ENCODE measurements at places on chromosomes 7 and 10.

DNA sequence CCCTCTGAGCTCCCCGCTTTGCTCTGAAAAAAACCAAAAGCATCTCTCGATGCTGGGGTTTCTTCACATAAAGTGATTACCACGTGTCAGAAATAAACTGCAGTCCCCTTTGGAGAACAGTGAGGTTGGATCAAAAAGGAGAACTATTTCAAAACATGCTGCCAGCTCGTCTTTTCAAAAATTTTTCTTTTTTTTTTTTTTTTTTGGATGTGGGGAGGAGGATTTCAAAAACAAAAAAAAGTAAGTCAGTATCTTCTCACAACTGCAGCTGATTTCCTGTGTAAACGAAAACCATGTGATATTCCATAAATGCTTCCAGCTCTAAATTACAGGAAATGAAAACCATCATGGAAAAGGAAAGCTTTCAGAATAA, 155.0 kb upstream of the LYZL2 start:
- DNase-seq, result peak; percentile 55

DNA sequence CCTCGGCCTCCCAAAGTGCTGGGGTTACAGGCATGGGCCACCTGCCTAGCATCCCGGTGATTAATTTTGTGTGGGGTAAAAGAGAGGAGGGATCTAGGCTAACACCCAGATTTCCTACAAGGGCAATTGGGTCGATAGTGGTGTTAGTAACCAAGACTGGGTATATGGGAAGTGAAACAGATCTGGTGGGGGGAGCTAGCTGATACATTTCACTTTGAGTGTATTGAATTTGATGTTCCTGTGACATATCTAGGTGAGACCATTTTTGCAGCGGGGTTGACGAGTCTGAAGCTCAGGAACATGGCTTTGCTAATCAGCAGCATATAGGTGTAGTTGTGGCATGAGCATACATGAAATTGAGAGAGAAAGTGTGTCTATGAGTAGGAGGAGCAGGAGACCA, 12.0 kb downstream of the CLCN1 start:
- no peak for DNase-seq

DNA sequence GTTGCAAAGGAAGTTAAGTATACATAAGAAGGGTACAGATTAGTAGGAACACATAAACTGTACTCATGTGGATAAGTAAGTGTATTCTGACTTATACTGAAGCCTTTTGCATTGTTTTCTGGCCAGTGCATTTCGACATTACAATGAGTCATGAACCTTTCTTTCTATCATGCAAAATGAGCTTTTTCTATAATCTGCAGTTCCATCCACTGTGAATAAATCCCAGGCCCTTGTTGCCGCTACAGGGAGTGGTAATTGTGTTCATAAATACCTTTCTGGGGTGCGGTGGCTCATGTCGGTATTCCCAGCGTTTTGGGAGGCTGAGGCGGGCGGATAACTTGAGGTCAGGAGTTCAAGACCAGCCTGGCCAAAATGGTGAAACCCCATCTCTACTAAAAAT, 858.3 kb downstream of the GRM8 start:
- peak; percentile 15 for DNase-seq

- peak; percentile 45 for DNase-seq
Measured at GRCh38 chr7:100130608-100131453, 4.1 kb downstream of the MBLAC1 start.

GRCh38 chr7:95509199-95509598, 23.5 kb downstream of the ASB4 start:
- peak; percentile 94 for DNase-seq

- peak; percentile 23 for DNase-seq
Measured at GRCh38 chr10:15262036-15262713, 93.7 kb upstream of the NMT2 start.

DNA sequence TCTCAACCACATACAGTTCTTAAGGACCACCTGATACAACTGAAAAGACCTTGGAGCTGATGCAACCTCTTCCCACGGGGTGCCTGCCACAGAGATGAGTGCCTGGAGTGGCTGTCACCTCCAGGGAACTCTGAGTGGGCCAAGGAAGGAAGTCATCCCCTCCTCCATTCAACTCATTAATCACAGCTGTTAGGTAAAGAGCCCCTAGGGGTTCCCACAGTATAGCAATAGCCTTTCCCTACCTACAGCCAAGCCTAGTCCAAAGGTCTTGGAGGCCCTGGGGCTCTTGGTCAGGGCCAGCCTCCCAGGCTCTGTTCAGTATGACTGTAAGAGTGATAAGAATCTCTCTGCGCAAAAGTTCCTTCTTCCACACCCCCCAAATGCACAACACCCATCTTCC, 70.4 kb upstream of the NFE2L3 start:
- DNase-seq, result no peak

DNA sequence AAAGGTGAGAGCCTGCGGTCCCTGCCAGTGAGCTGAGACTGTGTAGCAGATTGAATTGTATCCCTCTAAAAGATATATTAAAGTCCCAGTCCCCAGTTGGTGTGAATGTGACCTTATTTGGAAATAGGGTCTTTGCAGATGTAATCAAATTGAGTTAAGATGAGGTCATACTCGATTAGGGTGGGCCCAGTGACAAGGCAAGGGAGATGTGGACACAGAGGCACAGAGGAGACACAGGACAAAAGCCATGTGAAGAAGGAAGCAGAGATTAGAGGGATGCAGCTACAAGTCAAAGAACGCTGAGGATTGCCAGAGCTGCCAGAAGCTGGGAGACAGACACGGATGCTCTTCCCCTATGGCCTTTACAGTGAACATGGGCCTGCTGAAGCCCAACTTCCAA, 104.3 kb downstream of the CLEC2L start:
- DNase-seq, result no peak

GRCh38 chr7:115249080-115249479, 327.2 kb downstream of the MDFIC start:
- peak; percentile 68 for DNase-seq

DNA sequence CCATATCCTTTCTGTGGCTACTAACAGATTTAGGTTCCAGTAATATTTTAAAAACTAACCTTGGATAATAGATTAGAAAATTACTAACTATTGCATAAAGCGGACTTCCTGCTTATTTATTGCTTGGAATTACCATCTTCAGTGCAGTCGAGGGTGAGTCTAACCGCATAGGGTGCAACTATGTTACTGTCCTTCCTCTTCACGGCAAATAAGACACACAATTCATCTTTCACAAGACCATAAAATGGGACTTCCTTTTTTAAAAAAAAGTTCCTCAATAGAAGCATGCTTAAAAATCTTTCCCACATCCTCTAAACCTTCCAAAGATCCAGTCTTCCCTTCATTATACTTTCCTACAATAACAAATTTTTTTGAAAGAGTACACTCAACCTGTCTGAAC, 2.1 kb downstream of the SLC25A40 start:
- no peak for DNase-seq

DNA sequence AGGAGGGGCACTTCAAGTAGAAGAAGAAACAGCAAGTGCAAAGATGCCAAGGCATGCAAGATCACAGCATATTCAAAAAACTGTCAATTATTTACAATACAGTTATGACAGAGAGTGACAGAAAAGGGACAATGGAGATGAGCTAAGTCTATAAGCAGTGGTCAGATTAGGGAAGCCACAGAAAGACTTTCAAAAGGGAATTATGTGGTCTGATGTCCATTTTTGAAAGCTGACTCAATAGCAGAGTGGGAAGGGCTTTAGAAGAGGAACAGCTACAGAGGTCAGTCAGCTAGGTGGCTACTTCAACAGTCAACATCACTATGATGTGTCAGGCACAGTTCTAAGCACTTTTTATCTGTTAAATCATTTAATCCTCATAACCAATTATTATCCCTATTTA, 45.2 kb upstream of the SPOCK2 start:
- DNase-seq, result peak; percentile 84

DNA sequence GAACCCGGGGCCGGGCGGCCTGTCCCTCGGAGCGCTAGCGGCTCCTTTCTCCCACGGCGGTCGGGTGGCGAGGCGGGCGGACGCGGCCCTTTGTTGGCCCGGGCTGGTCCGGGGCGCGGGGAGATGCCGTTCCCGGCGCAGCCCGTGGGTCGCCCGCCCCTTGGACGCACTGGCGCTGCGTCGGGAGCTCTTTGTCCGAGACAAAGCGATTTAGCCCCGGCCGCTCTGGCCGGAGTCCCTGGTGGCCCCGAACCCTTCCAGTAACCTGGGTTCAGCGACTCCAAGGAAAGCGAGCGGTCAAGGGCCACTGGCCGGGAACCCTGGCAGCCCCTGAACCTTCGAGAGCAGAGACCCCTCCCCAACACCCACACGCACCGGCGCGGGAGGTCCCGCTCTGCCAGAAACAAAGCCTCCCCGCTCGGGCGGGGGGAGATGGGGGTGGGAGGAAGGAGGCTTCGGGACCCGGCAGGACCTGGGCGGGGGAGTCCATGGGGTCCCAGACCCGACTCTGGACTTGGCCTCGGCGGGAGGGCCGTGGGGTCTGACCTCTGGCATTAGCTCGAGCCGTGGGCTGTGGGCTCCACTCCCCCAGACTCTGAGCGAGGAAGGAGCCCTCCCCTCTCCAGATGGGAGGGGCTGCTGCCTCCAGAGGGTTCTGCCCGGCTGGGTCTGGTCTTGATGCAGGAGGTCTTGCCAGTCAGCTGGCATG, 836 bp downstream of the DPYSL4 start:
- DNase-seq, result no peak

DNA sequence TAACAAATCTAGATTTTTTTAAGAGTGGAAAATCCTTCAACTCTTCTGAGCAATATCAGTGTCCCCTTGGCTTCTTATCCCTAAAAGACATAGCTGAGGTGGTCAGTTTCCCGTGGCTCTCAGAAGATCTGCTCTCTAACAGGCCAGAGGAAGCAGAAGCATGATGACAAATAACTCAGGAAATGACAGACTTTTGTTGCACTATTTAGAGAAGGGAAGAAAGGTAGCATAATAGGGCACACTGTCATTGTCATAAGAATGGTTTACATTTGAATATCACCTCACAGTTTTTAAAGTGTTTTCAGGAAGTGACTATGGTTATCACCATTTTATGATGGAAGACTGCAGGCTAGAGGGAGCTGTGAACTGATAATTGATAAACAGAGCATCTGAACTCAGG, 33.6 kb upstream of the RAPGEF5 start:
- DNase-seq, result no peak

- no peak for DNase-seq
Measured at GRCh38 chr10:50419756-50420155, 168.4 kb upstream of the ASAH2 start.

- DNase-seq, result no peak
Measured at GRCh38 chr10:51768886-51769465, 69.6 kb upstream of the CSTF2T start.

DNA sequence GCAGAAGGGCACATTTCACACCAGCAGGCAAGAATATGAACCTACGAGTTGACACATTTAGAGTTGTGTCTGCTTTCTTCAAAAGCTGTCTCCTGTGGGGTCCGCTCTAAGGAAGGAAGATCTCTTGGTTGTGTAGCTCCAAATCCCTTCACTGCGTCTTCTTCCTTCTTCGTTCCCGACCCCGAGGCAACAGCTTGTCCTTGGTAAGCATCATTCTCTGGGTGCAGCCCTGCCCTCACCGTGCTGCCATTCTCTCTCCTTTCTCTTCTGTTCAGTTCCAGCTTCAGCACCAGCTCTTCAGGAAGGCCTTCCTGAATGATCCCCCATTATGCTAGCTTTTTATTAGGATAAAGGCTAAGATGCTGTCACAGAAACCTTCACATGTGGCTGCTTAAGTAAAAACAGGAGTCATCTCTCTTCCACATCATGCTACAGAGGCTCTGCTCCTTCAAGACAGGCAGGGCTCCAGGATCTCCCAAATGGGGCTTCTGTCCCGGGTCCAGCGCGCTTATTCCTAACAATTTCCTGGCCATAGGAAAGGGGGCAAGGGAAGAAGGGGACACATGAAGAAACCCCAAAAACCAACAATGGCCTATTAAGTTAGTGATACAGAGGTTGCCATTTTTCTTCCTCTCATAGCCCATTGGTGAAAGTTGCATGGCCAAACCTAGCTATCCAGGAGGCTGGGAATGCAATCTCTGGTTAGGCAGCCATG, 52.2 kb upstream of the SHH start:
- no peak for DNase-seq

DNA sequence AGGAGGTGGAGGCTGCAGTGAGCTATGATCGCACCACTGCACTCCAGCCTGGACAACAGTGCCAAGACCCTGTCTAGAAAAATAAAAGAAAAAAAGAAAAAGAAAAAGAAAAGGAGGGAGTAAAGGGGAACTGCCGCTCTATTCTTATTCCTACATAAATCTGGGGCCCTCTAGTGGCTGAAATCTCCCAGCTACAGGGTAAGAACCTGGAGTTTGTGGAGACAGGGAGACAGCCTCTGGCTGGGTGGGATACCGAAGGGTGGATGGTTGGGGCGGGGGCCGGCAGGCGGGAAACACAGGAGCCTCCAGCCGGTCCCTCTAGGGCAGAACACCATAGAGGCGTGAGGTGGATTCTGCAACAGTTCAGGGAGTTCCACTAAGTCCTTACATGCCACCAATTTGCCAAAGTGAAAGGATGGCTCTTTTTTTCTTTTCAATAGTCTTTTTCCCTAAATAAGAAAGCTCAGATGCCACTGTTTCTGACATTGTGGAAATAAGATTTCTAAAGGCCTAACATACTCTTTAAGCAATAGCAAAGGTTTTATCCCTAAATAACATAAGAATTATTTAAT, 117.3 kb downstream of the SVIL start:
- DNase-seq, result peak; percentile 37

GRCh38 chr10:48257407-48257961, 17.0 kb downstream of the FRMPD2 start:
- DNase-seq, result no peak

DNA sequence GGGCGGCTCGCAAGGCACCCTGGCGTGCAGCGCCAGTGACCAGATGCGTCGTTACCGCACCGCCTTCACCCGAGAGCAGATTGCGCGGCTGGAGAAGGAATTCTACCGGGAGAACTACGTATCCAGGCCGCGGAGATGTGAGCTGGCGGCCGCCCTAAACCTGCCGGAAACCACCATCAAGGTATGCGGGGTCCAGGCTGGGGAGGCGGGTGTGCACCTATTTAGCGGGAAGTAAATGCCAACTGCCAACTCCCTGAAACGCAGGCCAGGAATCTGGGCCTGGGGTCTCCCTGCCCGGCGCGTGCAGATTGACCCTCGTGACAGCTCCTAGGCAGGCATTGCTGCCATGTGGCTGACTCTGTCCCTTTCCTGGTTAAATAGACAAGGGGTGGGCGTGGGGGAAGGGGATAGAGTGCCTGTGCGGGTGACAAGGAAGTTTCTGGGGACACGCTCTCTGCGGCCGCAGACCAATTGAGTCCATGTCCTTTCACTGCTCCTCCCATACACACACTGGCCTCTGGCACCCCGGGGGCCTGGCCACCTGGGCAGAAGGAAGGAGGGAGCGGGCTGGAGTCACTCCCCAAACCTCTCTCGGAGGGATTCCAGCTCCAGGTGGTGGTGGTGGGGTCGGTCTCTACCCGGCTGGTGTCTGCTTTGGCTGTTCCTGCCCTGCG, 2.7 kb downstream of the EVX1 start:
- DNase-seq, result no peak

Data from LHCN-M2 (cell line).